ENCODE measurements at places on chromosomes 13 and 19. TPM values are rescaled to one million over a fixed set of nuclear protein-coding genes. Genes with fewer than 3 reads are reported as not detected.

DNA sequence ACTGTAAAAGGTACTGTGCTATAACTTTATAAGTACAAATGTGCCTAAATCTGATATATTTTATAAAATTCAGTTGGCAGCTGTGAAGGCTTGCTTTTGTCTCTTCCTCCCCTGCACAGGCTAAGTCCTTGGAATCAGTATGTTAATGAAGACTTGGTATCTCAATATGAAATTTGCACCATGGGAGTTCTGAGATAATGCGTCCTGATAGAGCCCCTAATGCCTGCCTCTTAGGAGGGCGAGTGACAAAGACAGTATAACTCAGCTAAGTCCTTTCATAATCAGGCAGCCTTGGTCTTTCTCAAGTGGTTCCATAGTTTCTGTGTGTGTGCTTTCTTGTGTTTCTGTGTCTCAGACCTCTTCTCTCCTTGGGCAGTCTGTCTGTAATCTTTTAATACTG is 14.7 kb downstream of the LRCH1 start:
- H3K27ac ChIP-seq, result no peak overlapping the region
- no peaks in the 10 kb centered on the region for H3K27me3 ChIP-seq
- no peak for DNase-seq
- H3K4me1 ChIP-seq, result peaks cover 12% of the 10 kb centered on the region
- H3K4me3 ChIP-seq, result no peak overlapping the region
- peaks cover under 1% of the 10 kb centered on the region for H3K36me3 ChIP-seq

GRCh38 chr19:47152632-47153031 is 22.0 kb downstream of the SAE1 start:
- peaks cover 10% of the 10 kb centered on the region for H3K36me3 ChIP-seq
- no peak for DNase-seq
- H3K27me3 ChIP-seq, result no peaks in the 10 kb centered on the region
- no peak overlapping the region for H3K27ac ChIP-seq

DNA sequence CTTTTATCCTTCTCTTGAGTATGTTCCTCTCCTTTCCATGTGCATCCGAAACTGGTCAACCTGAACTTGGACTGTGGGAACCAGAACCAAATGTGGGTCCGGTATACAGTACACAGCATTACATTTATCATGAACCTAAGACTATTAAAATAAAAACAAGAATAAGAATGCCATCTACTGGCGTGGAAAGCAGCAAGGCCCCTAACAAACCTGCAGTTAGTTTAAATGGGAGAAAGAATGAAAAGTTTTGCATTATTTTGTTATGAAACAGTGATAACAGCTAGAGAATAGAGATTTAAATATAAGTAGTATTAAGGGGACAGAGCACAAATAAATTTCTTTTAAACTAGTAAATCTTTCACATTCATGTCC is 159.5 kb downstream of the RBM26 start:
- H3K4me3 ChIP-seq, result no peak overlapping the region
- H3K36me3 ChIP-seq, result no peaks in the 10 kb centered on the region
- H3K27me3 ChIP-seq, result no peaks in the 10 kb centered on the region
- no peaks in the 10 kb centered on the region for H3K4me1 ChIP-seq

DNA sequence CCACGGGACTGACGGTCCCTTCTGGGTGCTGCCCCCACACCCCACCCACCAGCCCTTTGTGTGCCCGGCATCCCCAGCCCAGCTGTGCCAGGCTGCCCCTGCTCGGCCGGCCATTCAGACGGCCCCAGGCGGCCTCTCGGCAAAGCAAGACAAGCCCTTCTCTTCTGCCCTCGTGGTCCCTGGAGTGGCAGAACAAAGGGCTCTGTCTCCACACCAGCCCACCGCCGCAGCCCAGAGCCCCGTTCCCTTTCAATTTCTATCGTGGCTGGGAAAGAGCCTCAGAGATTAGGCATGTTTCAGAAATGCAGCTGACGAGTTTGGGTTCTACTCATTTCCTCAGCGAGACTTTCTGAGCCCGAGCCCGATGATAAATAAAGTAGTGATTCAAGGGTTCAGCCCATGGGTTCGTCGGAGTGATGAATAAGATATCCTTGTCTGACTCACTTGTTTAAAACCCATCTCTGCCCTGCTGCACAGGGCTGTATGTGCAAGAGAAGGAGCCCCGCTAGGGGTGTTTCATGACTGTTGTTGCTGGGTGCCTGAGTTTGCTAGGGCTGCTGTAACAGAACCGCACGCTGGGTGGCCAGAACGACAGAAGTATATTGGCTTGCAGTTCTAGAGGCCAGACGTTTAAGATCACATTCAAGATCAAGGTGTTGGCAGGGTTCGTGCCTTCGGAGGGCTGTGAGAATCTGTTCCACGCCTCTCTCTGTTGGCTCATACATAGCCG is 4.3 kb downstream of the MYO9B start:
- H3K4me1 ChIP-seq, result peaks cover 4% of the 10 kb centered on the region
- no peaks in the 10 kb centered on the region for H3K27me3 ChIP-seq
- H3K27ac ChIP-seq, result peak overlapping the region; percentile 94
- H3K4me3 ChIP-seq, result peak overlapping the region; percentile 15
- H3K36me3 ChIP-seq, result no peaks in the 10 kb centered on the region

DNA sequence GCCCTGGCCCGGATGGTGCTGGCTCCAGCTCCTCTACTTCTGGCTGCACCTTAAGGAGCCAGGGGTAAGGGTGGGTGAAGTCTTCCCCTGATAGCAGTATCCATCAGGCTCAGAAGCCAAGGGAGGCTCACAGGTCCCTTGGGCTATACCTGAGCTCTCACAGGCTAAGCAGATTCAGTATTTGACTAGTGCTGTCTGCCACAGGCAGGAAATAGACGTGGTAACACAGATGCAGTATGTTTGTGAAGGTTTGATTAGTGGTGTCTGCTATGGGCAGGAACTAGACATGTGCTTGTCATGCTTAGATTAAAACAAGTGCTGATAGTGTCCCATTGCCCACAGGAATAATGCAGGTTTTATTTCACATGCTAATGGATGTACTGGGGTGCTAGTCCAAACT is 4.0 kb downstream of the SYT5 start:
- no peak for DNase-seq
- no peaks in the 10 kb centered on the region for H3K36me3 ChIP-seq
- no peaks in the 10 kb centered on the region for H3K4me1 ChIP-seq
- no peaks in the 10 kb centered on the region for H3K27me3 ChIP-seq

- H3K27me3 ChIP-seq, result peaks cover 2% of the 10 kb centered on the region
- no peak overlapping the region for H3K27ac ChIP-seq
- no peaks in the 10 kb centered on the region for H3K4me1 ChIP-seq
- no peak overlapping the region for H3K4me3 ChIP-seq
- no peak for DNase-seq
- H3K36me3 ChIP-seq, result no peaks in the 10 kb centered on the region
Measured at GRCh38 chr13:26855921-26856320, 95.3 kb upstream of the GPR12 start.

The AMH gene
- 1.8 TPM for total RNA-seq

DNA sequence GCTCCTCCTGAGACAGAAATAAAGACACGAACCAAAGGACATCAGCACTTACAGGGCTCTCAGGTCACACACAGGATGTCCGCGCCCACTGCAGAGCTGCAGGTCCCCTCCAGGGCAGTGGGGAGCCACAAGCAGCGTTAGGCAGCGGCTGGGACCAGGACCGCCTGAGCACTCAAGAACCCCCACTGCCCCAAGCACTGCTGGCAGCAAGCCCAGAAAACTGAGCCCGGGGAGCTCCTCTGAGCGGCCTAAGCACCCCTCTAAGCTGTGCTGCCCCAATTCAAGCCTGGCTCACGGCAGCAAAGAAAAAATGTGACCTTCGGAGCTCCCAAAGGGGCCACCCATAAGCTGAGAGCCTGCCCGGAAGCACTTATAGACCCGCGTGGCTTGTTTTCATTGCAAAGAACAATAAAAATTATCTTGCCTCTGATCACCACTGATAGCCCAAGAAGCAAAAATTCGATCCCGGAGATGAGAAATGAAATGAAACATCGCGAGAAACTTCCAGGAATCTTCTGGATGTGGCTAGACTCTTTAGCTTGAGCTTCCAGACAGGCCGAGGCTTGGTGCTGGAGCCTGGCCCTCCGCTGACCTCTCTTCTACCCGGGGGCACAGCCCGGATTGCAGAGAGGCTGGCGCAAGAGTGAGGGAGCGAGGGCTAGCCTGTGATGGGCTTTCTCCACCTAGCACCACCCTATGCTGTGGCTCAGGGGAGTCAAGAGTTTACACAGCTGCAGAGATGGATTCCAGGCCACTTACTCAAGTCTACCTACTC is 6.3 kb downstream of the DPP9 start:
- DNase-seq, result no peak
- no peaks in the 10 kb centered on the region for H3K4me1 ChIP-seq
- no peak overlapping the region for H3K27ac ChIP-seq
- H3K27me3 ChIP-seq, result no peaks in the 10 kb centered on the region
- H3K4me3 ChIP-seq, result no peak overlapping the region
- H3K36me3 ChIP-seq, result peaks cover 6% of the 10 kb centered on the region

The SYNGR4 gene
- not detected for total RNA-seq

- no peak overlapping the region for H3K4me3 ChIP-seq
- no peaks in the 10 kb centered on the region for H3K36me3 ChIP-seq
- H3K27me3 ChIP-seq, result no peaks in the 10 kb centered on the region
- no peak for DNase-seq
- no peak overlapping the region for H3K27ac ChIP-seq
Measured at GRCh38 chr13:33176526-33176925, 109.0 kb downstream of the STARD13 start.

The PROZ gene
- total RNA-seq, result not detected

GRCh38 chr19:44754750-44755080 is 6.2 kb downstream of the BCL3 start:
- no peak for DNase-seq
- H3K4me3 ChIP-seq, result no peak overlapping the region
- no peaks in the 10 kb centered on the region for H3K4me1 ChIP-seq
- H3K27ac ChIP-seq, result no peak overlapping the region

The NRTN gene
- total RNA-seq, result not detected

DNA sequence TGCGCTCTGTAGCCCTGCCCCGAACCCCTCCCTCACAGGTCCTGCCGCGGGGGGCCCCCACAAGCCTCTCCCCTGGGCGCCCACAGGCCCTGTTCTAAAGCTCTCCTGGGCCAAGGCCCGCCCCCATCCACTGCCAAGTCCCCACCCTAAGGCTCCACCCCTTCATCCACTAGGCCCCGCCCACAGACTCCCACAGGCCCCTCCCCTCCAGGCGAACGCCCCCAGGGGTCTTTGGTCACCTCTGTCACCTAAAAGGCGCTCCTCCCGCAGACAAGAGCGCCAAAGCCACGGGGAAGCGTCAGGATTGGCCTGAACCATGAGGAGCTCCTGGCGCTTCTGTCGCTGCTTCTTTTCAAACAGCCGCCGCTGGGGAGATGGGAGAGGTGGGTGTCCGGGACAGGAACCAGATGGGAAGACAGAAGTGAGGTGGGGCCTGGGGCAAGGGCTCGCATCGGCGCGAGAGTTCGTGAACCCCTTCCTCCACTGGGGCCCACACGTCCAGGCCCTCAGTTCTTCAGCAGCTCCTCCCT is 2.3 kb downstream of the TULP2 start:
- peak; percentile 69 for DNase-seq
- no peaks in the 10 kb centered on the region for H3K27me3 ChIP-seq
- no peaks in the 10 kb centered on the region for H3K4me1 ChIP-seq
- no peak overlapping the region for H3K4me3 ChIP-seq
- no peaks in the 10 kb centered on the region for H3K36me3 ChIP-seq
- no peak overlapping the region for H3K27ac ChIP-seq

GRCh38 chr13:98919566-98919965 is 58.3 kb downstream of the DOCK9 start:
- H3K4me3 ChIP-seq, result no peak overlapping the region
- H3K4me1 ChIP-seq, result no peaks in the 10 kb centered on the region
- H3K27ac ChIP-seq, result no peak overlapping the region
- DNase-seq, result no peak
- no peaks in the 10 kb centered on the region for H3K27me3 ChIP-seq

- no peaks in the 10 kb centered on the region for H3K36me3 ChIP-seq
- no peaks in the 10 kb centered on the region for H3K4me1 ChIP-seq
- no peaks in the 10 kb centered on the region for H3K27me3 ChIP-seq
- no peak for DNase-seq
- H3K4me3 ChIP-seq, result no peak overlapping the region
Measured at GRCh38 chr13:37929308-37929707, 59.7 kb upstream of the TRPC4 start.

DNA sequence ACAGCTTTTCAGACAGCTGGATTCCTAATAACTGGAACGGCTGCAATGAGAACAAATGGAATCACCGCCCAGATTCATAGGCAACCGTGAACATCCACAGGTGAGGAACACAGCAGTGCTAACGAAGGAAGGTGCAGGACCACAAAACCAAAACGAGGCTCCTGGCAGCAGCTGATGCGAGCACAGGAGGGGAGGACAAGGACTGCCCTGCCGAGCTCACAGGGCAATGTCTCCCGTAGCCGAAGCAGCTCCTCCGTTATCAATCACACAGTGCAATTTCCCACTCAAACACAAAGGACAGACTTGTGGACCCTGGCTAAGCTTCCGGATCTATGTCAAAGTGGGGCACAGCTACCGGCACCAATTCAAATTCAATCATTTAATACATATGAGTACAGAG is 70.6 kb downstream of the STK24 start:
- no peaks in the 10 kb centered on the region for H3K36me3 ChIP-seq
- H3K27ac ChIP-seq, result no peak overlapping the region
- H3K27me3 ChIP-seq, result no peaks in the 10 kb centered on the region
- H3K4me1 ChIP-seq, result peaks cover 10% of the 10 kb centered on the region

The ANO8 gene
- total RNA-seq, result 17.4 TPM

- no peaks in the 10 kb centered on the region for H3K36me3 ChIP-seq
- no peak overlapping the region for H3K4me3 ChIP-seq
- no peaks in the 10 kb centered on the region for H3K27me3 ChIP-seq
- peaks cover 3% of the 10 kb centered on the region for H3K4me1 ChIP-seq
Measured at GRCh38 chr13:41827507-41828213, 133.2 kb downstream of the VWA8 start.

GRCh38 chr13:67791047-67791446 is 560.9 kb upstream of the PCDH9 start:
- H3K27me3 ChIP-seq, result no peaks in the 10 kb centered on the region
- no peaks in the 10 kb centered on the region for H3K36me3 ChIP-seq
- no peak overlapping the region for H3K27ac ChIP-seq
- H3K4me1 ChIP-seq, result no peaks in the 10 kb centered on the region
- no peak overlapping the region for H3K4me3 ChIP-seq

GRCh38 chr13:98556968-98557631 is 19.8 kb downstream of the STK24 start:
- H3K36me3 ChIP-seq, result no peaks in the 10 kb centered on the region
- H3K4me3 ChIP-seq, result no peak overlapping the region
- H3K4me1 ChIP-seq, result peaks cover 2% of the 10 kb centered on the region
- H3K27ac ChIP-seq, result no peak overlapping the region

The VSTM1 gene
- not detected for total RNA-seq

- H3K27me3 ChIP-seq, result no peaks in the 10 kb centered on the region
- DNase-seq, result no peak
- H3K36me3 ChIP-seq, result no peaks in the 10 kb centered on the region
- no peak overlapping the region for H3K27ac ChIP-seq
- H3K4me3 ChIP-seq, result no peak overlapping the region
Measured at GRCh38 chr13:25068810-25069209, 27.1 kb upstream of the PABPC3 start.

GRCh38 chr13:42781352-42781751 is at the start of gene FAM216B:
TSS of gene FAM216B (plus strand) at chr13:42781584. CDS start at chr13:42784068, 2,484 bp downstream.
- H3K27me3 ChIP-seq, result no peaks in the 10 kb centered on the region
- DNase-seq, result no peak
- H3K27ac ChIP-seq, result no peak within 1 kb of the TSS

GRCh38 chr19:44548736-44549135 is 19.3 kb upstream of the CEACAM20 start:
- H3K4me3 ChIP-seq, result no peak overlapping the region
- H3K27me3 ChIP-seq, result no peaks in the 10 kb centered on the region
- no peak for DNase-seq
- no peaks in the 10 kb centered on the region for H3K4me1 ChIP-seq
- H3K36me3 ChIP-seq, result no peaks in the 10 kb centered on the region

The ZNF730 gene
- 0.91 TPM for total RNA-seq

The P2RY11 gene
- total RNA-seq, result 9.7 TPM

The ERCC1 gene
- 61.4 TPM for total RNA-seq

The BABAM1 gene
- total RNA-seq, result 55.8 TPM

All from aorta (tissue), 5 donors.